ENCODE measurements at places on chromosomes 12 and 14. TPM values are rescaled to one million over a fixed set of nuclear protein-coding genes. Genes with fewer than 3 reads are reported as not detected.

Gene TAS2R42
- not detected for total RNA-seq

Gene TESPA1
- 0.23 TPM for total RNA-seq

Gene GDF3
- total RNA-seq: not detected

Gene PRPH
- total RNA-seq: not detected

Gene RGS6
- total RNA-seq: 0.34 TPM

Gene CLEC6A
- total RNA-seq: not detected

Gene HNF1A
- not detected for total RNA-seq

Gene LALBA
- total RNA-seq: not detected

Gene ADCY6
- total RNA-seq: 28.9 TPM

Gene SELPLG
- total RNA-seq: 4.9 TPM

Gene IL22
- total RNA-seq: not detected

Gene TSPAN8
- not detected for total RNA-seq

Gene SLC38A6
- 14.9 TPM for total RNA-seq

Gene GRIN2B
- 1.4 TPM for total RNA-seq

Gene CCDC196
- not detected for total RNA-seq

Gene TMEM229B
- total RNA-seq: 1.3 TPM

Gene DBX2
- not detected for total RNA-seq

Gene GPN3
- 17.7 TPM for total RNA-seq

Gene PSMB5
- 239 TPM for total RNA-seq

Gene TRHDE
- 0.87 TPM for total RNA-seq

Gene CDC42BPB
- total RNA-seq: 116 TPM

Gene SLC25A47
- not detected for total RNA-seq

Gene ACOT6
- not detected for total RNA-seq

Gene SARNP
- total RNA-seq: 105 TPM

Gene MEG3
- total RNA-seq: not detected
